ENCODE measurements at places on chromosomes 5 and 9. TPM values are rescaled to one million over a fixed set of nuclear protein-coding genes. Genes with fewer than 3 reads are reported as not detected.

DNA sequence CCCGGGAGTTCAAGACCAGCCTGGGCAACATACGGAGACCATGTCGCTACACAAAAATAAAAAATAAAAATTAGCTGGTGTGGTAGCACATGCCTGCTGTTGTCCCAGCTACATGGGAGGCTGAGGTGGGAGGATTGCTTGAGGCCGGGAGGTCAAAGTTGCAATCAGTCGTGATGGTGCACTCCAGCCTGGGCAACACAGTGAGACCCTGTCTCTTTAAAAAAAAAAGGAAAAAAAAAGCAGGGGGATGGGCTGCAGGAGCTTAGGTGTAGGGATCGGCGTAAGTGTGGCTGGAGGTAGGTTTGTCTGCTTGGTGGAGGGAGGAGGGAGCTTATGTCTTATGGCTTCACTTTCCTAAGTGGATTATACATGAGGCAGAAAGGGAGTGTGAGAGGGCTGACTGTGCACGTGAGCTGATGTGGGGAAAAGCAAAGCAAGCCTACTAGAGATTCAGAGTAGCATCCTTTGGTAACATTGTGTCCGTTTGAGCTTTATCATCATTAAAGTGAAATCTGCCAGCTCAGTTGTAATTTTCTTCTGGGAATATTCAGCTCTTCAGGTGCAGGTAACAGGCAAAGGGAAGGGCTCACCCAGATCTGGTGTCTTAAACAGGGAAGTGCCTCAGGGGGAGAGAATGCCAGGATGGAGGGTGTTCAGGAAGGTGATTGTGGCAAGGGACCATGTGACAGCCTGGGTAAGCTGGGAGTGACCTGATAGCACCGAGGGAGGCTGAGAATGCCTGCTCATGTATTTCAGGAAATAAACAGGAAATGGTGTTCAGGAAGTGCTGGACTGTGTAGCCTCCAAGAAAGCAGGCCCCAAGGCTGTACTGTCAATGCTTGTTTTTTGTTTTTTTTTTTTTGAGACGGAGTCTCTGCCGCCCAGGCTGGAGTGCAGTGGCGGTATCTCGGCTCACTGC lies 17.6 kb upstream of the SETX start:
- no peaks in the 10 kb centered on the region for H3K27me3 ChIP-seq
- H3K27ac ChIP-seq: peak overlapping the region; percentile 77
- H3K4me1 ChIP-seq: peaks cover 16% of the 10 kb centered on the region
- H3K4me3 ChIP-seq: no peak overlapping the region
- peaks cover 14% of the 10 kb centered on the region for H3K36me3 ChIP-seq

GRCh38 chr5:61346511-61346910 lies 14.5 kb downstream of the ZSWIM6 start:
- H3K27ac ChIP-seq: no peak overlapping the region
- H3K4me3 ChIP-seq: no peak overlapping the region
- peaks cover 3% of the 10 kb centered on the region for H3K36me3 ChIP-seq
- no peaks in the 10 kb centered on the region for H3K27me3 ChIP-seq
- DNase-seq: no peak

- no peak for DNase-seq
- H3K27me3 ChIP-seq: no peaks in the 10 kb centered on the region
- H3K36me3 ChIP-seq: no peaks in the 10 kb centered on the region
- no peak overlapping the region for H3K27ac ChIP-seq
- no peak overlapping the region for H3K4me3 ChIP-seq
Observed at GRCh38 chr5:91607675-91608074, 224.6 kb upstream of the ARRDC3 start.

DNA sequence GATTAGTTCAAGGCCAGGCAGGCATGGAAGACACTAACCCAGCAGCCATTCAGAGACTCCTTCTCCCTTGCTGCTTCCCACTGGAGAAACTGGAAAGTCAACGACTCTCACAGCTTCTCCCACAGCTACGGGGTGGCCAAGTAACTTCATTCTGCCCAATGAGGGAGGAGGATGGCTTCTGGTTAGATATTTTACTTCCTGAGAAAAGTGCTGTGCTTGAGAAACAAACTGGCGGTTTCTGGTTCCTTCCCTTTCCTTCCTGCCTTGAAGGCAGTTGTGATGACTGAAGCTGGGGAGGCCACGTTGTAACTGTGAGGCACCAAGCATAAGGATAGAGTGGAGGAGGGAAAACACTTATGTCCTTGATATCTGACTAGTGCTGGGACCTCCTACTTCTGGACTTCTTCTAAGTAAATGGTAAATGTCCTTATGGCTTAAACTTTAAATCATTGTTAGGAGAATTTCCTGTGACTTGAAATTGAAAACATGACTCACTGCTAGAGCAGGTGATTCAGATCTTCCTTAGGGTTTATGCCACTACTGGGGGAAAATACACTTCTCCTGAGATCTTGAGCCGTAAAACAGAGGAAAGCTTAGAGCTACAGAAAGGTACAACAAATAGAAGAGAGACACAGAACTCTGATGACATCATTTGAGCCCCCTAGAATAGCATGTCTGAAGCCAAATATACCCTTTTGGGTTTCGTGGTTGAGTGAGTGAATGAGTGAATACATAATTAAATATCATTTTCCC lies 3.1 kb upstream of the GNPDA1 start:
- H3K4me3 ChIP-seq: peak overlapping the region; percentile 58
- H3K4me1 ChIP-seq: peaks cover 78% of the 10 kb centered on the region
- H3K27ac ChIP-seq: peak overlapping the region; percentile 99
- peak; percentile 68 for DNase-seq
- no peaks in the 10 kb centered on the region for H3K27me3 ChIP-seq

DNA sequence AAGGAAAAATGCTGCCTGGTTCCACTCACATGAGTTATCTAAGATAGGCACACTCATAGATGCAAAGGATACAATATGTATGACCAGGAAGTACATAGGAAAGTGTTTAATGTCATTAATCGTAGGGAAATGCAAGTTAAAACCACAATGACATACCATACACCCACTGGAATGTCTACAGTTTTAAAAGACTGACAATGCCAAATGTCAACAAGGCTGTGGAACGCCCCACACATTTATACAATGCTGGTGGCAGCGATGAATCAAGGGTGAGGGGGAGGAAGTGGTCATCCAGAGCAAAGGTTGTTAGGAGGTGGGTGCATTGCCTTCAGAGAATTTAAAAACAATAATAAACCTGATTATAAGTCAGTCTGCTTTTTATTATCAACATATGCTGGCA lies 437.8 kb downstream of the ARHGEF28 start:
- DNase-seq: peak; percentile 5
- H3K27ac ChIP-seq: no peak overlapping the region
- H3K36me3 ChIP-seq: no peaks in the 10 kb centered on the region
- H3K4me3 ChIP-seq: no peak overlapping the region
- H3K27me3 ChIP-seq: no peaks in the 10 kb centered on the region

GRCh38 chr9:121699571-121700164 lies 48.2 kb downstream of the DAB2IP start:
- no peaks in the 10 kb centered on the region for H3K36me3 ChIP-seq
- H3K27ac ChIP-seq: no peak overlapping the region
- peaks cover 31% of the 10 kb centered on the region for H3K27me3 ChIP-seq
- peak overlapping the region; percentile 12 for H3K4me3 ChIP-seq
- H3K4me1 ChIP-seq: peaks cover 5% of the 10 kb centered on the region

GRCh38 chr9:130461218-130461630 lies 16.5 kb downstream of the ASS1 start:
- peak; percentile 79 for DNase-seq
- H3K27me3 ChIP-seq: peaks cover 15% of the 10 kb centered on the region
- no peaks in the 10 kb centered on the region for H3K4me1 ChIP-seq
- H3K4me3 ChIP-seq: no peak overlapping the region
- H3K36me3 ChIP-seq: no peaks in the 10 kb centered on the region
- no peak overlapping the region for H3K27ac ChIP-seq

GRCh38 chr5:175750511-175750931 lies 92.7 kb downstream of the HRH2 start:
- no peak for DNase-seq
- peaks cover 32% of the 10 kb centered on the region for H3K27me3 ChIP-seq
- no peak overlapping the region for H3K4me3 ChIP-seq
- no peaks in the 10 kb centered on the region for H3K36me3 ChIP-seq
- H3K4me1 ChIP-seq: peaks cover 3% of the 10 kb centered on the region

The ANGPTL2 gene
- total RNA-seq: not detected

The ST8SIA4 gene
- total RNA-seq: 34.1 TPM
